Smooth muscle cell of the brain vasculature (primary cell): ENCODE measurements at places on chromosomes 5 and 9.

- DNase-seq = no peak
Measured at GRCh38 chr5:135394095-135394494, 4.9 kb downstream of the MACROH2A1 start.

DNA sequence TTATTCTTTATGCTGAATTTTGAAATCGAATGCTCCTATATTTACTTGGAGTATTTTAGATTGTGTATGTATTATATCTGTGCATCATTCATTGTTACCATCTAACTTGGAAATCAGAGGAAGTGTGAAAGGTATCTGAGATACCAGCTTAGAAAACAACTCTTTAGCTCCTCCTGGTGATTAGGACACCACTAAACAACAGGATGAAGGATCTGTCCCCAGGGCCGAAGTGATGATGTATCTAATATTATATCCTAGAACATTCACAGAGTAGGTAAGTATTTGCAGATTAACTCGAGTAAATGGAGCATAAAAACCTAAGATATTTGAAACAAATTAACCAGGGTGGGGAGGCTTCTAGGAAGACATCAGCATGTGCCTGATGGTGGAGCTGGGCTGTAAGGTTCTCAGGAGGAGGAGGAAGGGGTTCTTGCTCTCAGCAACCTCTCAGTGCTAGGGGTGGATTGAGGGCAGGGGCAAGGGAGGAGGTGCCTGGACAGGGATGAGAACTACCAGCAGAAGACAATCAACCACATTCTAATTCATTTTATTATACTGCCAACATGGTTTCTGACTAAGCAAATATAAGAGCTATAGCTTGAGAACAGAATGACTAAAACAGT, 2.6 kb upstream of the NFIL3 start:
- DNase-seq = no peak

GRCh38 chr5:180470361-180470760, 23.8 kb upstream of the CNOT6 start:
- DNase-seq = no peak

DNA sequence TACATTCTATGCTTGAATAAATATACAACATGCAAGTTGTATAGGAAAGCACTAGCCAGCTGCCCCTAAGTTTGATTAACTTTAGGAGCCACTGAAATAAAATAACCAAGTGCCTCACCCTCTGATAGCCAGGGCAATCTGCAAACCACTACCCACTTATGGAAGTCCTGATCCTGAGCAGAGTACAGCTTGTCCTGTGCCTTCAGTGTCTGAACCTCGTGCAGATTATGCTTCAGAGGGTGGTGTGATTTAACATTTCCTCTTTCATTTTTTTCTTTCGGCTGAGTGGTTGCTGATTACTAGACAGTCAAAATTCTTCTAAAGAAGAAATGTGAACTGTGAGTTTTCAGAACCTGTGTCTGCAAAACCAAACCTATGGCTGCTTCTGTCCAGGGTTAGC, 327.7 kb downstream of the PIK3R1 start:
- DNase-seq = no peak

DNA sequence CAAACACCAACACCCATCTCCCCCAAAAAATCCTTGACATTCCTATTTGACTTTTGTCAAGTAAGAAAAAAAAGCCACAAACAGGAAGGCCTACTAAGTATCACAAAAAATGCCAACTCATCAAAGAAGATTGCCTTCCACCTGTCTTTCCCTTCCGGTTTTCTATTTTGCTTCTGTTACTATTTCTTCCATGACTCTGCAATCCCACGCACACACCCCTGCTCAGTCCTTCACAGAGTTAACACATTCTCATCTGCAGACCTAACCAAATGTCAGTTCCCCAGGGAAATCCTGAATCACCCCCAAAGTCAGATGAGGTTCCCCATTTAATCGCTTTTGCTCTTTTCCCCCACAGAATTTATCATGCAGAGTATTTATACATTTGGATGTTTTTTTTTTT, 15.1 kb downstream of the LPAR1 start:
- DNase-seq = no peak

DNA sequence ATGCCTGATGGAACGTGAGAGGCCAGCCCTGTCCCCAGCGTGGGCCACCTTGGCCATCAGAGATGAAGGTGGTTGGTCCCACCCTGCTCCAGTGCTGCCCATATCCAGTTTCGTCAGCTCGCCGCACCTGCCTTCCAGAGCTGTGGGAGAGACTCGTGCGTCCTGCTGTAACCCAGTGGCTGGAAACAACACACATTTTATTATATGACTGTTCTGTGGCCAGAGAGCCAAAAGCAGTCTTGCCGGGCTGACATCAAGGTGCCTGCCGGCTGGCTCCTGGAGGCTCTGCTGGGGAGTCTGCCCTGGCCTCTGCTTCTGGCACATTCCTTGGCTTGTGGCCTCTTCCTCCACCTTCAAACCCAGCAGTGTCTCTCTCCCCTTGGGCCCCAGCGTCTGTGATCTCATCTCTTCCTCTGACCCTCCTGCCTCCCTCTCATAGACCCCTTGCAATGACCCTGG, 94.7 kb downstream of the RXRA start:
- no peak for DNase-seq

DNA sequence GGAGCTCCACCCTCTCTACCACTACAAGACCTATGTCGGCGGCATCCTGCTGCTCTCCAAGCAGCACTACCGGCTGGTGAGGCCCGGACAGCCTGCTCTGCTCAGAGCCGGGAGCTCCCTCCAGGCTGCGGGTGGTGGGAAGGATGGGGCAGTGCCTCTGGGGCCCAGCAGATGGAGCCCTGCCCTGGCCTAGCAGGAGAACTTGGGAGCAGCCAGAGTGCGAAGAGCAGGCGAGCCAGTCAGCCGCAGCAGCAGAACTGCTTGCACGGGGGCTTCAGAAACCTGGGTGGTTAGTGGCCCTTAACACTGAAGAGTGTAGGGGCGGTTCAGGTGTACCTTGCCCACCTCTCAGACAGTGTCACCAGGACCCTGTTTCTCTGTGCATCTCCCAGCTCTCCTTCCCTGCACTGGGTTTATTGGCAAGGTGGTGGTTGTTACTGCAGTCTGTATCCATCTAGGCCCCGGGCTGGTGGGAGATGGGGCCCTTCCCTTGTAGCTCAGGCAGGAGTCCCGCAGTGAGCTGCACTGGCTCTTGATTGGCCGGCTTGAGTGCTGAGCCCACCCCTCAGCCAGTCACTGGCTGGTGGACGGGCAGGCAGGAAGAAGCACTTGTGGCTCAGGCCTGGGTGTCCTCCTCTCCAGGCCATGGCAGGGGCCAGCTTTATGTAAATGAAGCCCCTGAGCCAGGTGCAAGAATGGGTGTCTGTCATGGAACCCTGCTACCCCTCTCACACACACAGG, 7.7 kb downstream of the B4GALT7 start:
- DNase-seq = peak; percentile 65

GRCh38 chr5:143418140-143418866, 14.8 kb upstream of the NR3C1 start:
- no peak for DNase-seq

DNA sequence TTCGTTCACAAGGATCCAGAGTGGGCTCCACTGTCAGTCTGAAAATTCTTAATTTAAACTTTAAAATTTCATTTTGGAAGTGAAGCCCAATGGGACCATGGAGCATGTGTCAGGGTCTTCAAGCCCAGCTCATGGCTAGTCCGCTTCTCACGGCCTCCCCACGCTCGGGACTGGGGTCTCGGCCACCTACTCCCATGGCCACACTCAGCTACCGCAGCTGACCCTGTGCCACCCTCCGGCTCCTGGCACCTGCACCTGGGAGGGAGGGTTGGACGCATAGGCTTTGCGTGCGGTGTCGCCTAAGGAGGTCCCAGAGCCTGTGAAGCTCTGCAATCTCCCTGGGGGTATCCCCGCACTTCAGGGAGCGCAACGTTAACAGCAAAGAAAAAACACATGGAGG, 175.7 kb upstream of the PRLR start:
- no peak for DNase-seq

DNA sequence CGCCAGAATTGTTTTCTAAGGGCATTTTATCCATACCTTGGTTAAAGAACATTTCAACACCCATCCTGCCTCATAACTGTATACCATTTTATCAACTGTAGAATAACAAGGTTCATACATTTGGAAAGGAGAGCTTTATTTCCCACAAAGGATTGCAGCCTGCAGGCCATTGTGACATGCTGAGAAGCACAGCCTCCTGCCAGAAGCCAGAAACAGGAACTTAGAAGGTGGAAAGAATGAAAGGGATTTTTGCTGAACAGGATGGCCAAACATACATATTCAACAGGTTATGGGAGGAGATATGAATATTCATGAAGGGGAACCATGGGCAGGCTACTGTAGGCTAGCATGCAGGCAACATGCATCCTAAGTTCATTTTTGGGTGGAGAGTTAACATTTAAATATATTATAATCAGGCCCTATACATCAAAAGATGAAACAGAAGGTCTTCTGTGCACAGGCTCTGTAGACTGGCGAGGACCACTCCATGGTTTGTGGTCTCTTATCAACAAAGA, 59.9 kb upstream of the DIRAS2 start:
- DNase-seq = no peak

DNA sequence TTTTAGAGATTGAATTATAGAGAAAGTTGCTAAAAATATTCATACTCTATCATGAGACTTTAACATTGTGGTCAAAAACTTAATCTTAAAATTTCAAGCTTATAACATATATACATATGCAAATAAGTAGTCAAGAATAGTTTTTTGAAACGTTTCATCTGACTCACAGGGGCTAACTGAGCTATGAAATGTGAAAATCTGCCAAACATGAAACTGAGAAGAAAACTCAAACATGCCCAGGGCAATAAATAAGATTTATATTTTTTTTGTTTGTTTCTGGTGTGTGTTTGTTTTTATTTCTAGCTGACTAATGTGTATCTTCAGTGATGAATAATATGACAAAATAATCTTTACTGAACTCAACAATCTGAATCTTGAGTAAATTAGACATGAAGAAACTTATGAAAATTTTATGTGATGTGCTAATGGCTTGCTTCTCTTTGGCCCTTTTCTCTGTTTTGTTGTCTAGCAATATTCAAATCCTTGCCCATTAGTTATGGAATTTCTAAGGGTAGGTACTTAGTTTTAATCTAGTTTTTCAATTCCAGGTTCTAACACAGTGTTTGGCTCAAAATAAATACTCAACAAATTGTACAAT, 99.9 kb downstream of the FAM174A start:
- no peak for DNase-seq

- DNase-seq = no peak
Measured at GRCh38 chr9:103068753-103069152, 73.6 kb downstream of the CYLC2 start.

DNA sequence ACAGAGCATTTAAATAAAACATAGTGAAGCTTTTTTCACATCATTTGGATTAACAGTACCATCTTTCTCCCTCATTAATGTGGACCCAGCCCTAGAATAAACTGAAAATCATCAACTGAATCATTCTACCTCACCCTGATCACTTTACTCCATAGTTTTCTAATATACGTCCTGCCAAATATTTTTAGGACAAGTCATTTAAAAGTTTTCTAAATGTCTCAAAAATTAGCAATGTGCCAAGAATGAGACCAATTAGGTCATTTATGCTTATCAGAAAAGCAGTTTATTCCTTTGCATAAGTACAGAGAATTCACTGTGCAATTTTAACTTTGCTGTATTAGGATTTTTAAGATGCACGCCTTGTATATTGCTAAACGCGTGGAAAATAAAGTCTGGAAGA, 284.4 kb downstream of the PIK3R1 start:
- no peak for DNase-seq

DNA sequence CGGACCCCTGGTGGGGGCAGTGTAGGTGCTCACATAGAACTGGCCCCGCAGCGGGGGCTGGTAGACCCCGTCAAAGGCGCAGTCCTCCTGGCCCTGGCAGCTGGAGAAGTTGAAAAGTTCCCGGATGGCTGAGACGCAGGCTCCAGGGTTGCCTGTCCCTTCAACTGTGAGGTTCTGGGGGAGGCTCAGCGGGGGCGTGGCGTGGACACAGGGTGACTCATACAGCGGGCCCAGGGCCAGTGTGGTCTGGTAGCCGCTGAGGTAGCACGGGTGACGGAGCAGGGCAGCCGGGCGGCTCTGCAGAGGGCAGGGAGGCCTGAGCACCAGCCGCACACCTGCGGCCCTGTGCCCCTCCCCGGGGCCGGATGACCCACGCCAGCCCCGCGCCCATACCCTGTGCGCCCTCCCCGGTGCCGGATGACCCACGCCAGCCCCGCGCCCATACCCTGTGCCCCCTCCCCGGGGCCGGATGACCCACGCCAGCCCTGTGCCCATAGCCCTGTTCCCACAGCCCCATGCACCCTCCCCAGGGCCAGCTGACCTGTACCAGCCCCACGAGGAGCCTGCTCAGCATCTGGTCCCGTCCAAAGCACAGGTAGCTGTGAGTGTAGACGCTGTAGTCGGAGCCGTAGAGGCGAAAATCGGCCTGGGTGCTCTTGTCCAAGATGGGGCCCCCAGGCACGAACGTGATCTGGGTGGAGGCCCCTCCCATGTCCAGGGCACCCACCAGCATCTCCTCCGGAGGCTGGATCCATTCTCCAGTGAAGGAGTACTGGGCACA, 5.0 kb downstream of the ENTPD8 start:
- no peak for DNase-seq

- DNase-seq = no peak
Measured at GRCh38 chr9:100674419-100675122, 96.7 kb downstream of the CAVIN4 start.

DNA sequence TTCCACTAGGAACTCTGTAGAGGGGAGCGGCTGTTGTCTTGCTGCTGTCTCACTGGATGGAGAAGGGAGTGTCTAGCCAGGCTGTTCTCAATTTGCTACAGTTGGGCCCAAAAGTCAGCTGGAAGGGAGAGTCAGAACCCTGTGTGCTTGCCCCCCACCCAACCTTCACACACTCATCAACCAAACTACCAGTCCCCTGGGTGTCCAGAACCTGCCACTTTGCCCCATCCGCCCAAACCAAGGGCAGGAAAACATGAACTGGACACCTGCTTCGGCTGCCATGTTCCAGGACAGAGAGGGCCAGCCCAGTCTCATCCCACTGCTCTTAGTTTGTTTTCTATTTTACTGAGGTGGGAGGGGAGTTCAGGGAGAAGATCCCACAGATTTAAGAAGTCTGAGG, 82.1 kb downstream of the S1PR3 start:
- DNase-seq = no peak

GRCh38 chr9:115167175-115167574, 49.2 kb upstream of the TNC start:
- DNase-seq = no peak

- DNase-seq = no peak
Measured at GRCh38 chr9:95226921-95227320, 90.6 kb downstream of the FANCC start.

GRCh38 chr5:156670615-156671014, 179.5 kb upstream of the PPP1R2B start:
- no peak for DNase-seq

GRCh38 chr5:59149271-59149670, 566.4 kb downstream of the RAB3C start:
- DNase-seq = no peak

GRCh38 chr5:32729651-32730050, 18.5 kb downstream of the NPR3 start:
- no peak for DNase-seq

GRCh38 chr9:37753489-37754190, at the start of gene TRMT10B:
TRMT10B (plus strand) TSS chr9:37753805; CDS start chr9:37761932, 8,127 bp downstream.
- no peak for DNase-seq

GRCh38 chr5:174773371-174773770, 49.0 kb downstream of the MSX2 start:
- DNase-seq = no peak
